Karpas-422 (cell line): ENCODE measurements at places on chromosomes 16 and 17.
A peak's percentile ranks its signal among the peaks of the same experiment; 100 is the strongest.

GRCh38 chr16:64449506-64449905, 672.4 kb downstream of the CDH11 start:
- DNase-seq: no peak
- no peak overlapping the region for H3K27ac ChIP-seq
- H3K27me3 ChIP-seq: no peaks in the 10 kb centered on the region
- H3K4me3 ChIP-seq: no peak overlapping the region
- H3K36me3 ChIP-seq: no peaks in the 10 kb centered on the region
- peaks cover 65% of the 10 kb centered on the region for H3K4me1 ChIP-seq

DNA sequence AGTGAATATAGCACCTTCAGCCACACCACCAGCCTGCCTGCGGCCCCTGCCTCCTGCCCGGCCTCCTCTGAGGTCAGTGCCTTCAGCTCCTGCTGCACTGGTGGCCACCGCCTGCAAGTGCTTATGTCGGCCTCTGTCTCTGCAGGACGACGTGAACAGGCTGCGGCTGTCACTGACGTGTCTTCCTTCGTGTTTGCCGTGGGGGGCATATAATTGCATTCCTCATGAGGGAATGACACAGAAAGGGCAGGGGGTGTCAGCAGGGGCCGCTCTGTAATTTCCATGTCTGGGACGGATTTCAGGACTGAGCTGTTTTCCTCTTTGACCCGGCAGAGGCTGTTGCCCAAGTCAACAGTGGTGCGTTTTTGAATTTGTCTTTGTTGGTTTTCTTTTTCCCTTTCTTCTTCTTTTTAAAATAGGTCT, 28.5 kb downstream of the CMIP start:
- no peak for DNase-seq
- no peak overlapping the region for H3K4me3 ChIP-seq
- H3K36me3 ChIP-seq: no peaks in the 10 kb centered on the region
- no peak overlapping the region for H3K27ac ChIP-seq
- H3K27me3 ChIP-seq: no peaks in the 10 kb centered on the region

DNA sequence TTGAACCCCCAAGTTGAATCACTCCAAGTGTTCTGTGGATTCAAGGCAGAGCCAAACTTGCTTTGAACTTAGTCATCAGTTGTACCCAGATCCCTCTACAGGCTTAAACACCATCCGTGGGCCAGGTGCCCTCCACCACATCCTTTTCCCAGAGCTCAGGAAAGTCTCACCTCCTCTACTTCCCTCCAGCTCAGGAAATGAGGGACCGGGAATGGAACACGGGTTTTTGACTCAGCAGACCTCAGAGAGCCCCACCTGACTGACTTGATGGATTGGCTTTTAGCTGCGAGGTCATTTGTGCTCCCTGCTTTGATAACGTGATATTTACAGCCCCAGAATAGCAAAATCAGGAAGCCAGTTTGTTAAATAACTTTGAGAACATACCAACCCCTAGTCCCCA, 20.1 kb downstream of the GID4 start:
- H3K27ac ChIP-seq: no peak overlapping the region
- H3K4me1 ChIP-seq: peaks cover 8% of the 10 kb centered on the region
- no peaks in the 10 kb centered on the region for H3K27me3 ChIP-seq
- H3K36me3 ChIP-seq: peaks cover 23% of the 10 kb centered on the region
- no peak for DNase-seq
- H3K4me3 ChIP-seq: no peak overlapping the region

DNA sequence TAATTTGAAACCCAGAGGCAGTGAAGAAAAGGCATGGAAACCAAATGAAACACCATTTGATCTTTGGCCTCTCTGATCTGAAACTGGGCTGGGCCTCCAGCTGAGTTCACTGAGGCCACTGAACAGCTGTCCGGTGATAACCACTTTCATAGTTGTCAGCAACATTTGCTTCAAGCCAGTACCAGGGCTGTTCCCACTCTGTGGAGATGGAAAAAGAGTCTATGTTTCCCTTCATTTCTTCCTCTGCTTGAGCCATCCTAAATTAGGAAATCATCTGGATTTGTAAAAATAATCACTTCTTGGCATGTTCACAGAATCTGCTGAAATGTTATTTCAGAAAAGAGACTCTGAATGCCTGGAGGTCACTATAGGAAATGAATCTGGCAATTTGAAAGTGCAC, 119.3 kb downstream of the STX8 start:
- H3K27ac ChIP-seq: no peak overlapping the region
- DNase-seq: no peak
- no peaks in the 10 kb centered on the region for H3K27me3 ChIP-seq
- H3K4me3 ChIP-seq: no peak overlapping the region
- H3K4me1 ChIP-seq: no peaks in the 10 kb centered on the region

DNA sequence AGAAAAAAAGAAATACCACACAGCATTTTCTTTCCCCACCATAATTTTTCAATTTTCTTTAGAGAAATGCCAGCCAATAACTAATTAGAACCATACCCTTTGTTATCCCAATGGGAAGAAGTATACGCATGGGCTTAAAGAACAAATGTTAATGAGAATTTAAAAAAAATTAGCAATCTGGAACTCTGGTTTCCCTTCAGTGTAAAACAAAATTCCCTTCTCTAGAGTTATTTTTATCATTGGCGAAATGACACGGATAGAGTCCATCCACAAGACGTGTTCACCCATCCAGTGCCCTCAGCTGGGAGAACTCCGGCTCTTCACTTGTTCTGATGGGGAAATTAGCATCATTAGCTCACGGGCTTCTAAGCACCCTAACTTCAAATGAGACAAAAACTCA, 3.3 kb downstream of the NXN start:
- no peak for DNase-seq
- H3K36me3 ChIP-seq: no peaks in the 10 kb centered on the region
- H3K4me3 ChIP-seq: no peak overlapping the region
- H3K4me1 ChIP-seq: peaks cover 9% of the 10 kb centered on the region

- no peaks in the 10 kb centered on the region for H3K27me3 ChIP-seq
- no peak for DNase-seq
- H3K27ac ChIP-seq: no peak overlapping the region
Observed at GRCh38 chr17:73621685-73622084, 22.6 kb downstream of the SDK2 start.

DNA sequence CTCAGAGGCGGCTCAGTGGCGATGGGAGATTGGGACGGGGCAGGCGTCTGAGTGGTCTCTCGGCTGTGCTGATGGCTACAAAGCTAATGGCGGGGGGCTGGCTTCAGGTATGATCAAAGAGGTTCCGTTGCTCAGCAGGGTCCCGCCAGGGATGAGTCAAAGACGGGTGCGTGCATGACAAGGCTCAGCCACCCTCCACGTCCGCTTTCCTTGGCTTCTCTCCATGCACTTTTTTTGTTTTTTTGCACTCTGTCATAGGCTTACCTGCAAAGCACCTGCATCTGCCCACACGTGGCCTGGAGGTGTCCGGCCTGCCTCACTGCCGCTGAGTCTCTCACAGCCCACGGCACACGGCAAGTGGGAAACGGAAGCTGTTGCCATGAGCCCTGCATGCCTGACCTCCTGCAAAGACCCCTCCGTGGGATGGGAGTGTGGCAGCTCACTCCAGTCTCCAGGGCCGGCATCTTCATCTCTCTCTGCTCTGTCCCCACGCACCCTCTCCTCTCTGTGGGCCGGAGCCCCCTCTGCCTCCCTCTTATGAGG, 85.5 kb upstream of the ZNF469 start:
- no peaks in the 10 kb centered on the region for H3K4me1 ChIP-seq
- no peak overlapping the region for H3K27ac ChIP-seq
- no peaks in the 10 kb centered on the region for H3K36me3 ChIP-seq

- DNase-seq: no peak
- H3K4me3 ChIP-seq: no peak overlapping the region
- no peaks in the 10 kb centered on the region for H3K27me3 ChIP-seq
Observed at GRCh38 chr16:86868786-86869185, 290.4 kb downstream of the FOXL1 start.

DNA sequence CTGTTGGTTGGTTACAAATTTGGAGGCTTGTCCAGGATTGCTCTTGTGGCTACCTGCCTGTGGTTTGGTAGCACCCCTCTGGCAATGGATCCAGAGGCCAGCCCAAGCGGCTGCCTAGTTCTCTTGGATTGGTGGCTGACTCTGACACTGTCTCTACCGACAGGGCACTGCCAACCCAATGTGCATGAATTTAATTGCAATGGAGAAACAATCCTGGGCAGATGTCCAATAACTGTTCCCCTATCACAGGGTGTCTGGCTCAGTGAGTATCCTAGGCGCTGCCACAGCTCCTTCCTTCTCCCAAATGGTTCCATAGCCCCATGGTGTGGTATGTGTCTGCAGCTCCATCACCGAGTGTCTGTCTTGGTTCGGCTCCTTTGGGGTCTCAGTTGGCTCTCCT, 19.5 kb downstream of the N4BP1 start:
- no peak overlapping the region for H3K4me3 ChIP-seq
- no peak overlapping the region for H3K27ac ChIP-seq
- no peak for DNase-seq
- H3K36me3 ChIP-seq: peaks cover 15% of the 10 kb centered on the region
- H3K4me1 ChIP-seq: no peaks in the 10 kb centered on the region
- H3K27me3 ChIP-seq: no peaks in the 10 kb centered on the region

- H3K27me3 ChIP-seq: no peaks in the 10 kb centered on the region
- H3K27ac ChIP-seq: no peak overlapping the region
- H3K4me3 ChIP-seq: no peak overlapping the region
- DNase-seq: no peak
- no peaks in the 10 kb centered on the region for H3K36me3 ChIP-seq
Observed at GRCh38 chr16:79365702-79366101, 234.8 kb downstream of the MAF start.

DNA sequence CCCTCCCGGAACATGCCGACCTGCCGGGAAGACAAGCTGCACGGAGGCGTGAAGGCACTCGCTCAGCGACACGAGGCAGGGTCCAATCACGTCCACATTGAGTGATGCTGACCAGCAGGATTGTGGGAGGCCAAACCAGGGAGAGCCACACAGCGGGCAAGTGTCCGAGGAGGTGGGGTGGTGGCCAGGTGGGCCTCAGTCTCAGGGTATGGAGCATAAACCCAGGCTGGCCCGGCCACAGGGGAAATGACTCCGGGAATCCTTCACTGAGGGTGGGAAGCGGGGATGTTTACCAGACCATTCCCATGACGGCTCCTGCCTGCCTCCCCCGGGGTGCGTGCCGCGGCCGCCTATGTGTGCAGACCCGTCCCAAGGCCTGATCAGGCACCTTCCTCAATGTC, 62.5 kb downstream of the RPH3AL start:
- no peaks in the 10 kb centered on the region for H3K36me3 ChIP-seq
- H3K4me3 ChIP-seq: no peak overlapping the region
- no peak overlapping the region for H3K27ac ChIP-seq
- H3K27me3 ChIP-seq: no peaks in the 10 kb centered on the region

GRCh38 chr16:11914210-11915113, 1.3 kb downstream of the GSPT1 start:
- peak overlapping the region; percentile 70 for H3K4me3 ChIP-seq
- H3K27me3 ChIP-seq: no peaks in the 10 kb centered on the region
- H3K36me3 ChIP-seq: peaks cover 13% of the 10 kb centered on the region
- DNase-seq: peak; percentile 70

DNA sequence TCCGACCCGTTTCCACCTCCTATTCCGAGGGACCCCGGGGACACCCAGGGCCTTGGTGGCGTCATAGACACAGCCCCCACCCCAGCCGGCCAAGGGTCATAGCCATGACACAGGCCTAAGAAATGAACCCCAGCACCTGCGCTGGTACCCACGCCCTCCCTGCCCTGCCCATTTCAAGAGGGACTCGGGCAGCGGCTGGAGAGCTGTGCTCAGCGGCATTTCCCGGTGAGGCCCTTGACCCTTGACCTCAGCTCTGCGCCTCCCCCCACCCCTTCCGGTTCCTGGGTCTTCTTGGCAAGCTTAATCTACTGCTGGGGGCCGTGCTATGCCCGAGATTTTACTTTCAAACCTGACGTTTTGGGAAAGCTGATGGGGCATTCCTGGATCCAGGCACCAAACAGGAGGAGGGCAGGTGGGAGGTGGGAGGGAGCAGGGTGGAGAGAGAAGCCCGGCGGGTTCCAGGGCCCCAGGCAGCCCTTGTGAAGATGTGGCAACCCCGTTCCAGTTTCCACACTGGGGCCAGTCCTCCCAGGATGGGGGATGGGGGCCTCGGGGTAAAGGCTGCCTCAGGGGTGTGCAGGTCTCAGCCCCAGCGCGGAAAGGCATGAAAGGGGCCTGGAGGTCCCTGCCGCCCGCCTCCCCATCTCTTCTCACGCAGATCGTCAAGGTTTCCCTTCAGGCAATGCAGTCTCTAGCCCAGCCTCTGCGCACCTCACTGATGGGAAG, at the start of gene SLC22A31:
Gene SLC22A31, minus strand, starts transcription at position 414 of the 726 bp plus-strand sequence. Its CDS starts 36 bp downstream, at position 378.
- no peak within 1 kb of the TSS for H3K4me3 ChIP-seq
- H3K4me1 ChIP-seq: no peaks in the 10 kb centered on the region
- H3K27me3 ChIP-seq: no peaks in the 10 kb centered on the region

GRCh38 chr16:79083508-79084299, 516.8 kb downstream of the MAF start:
- DNase-seq: no peak
- no peak overlapping the region for H3K4me3 ChIP-seq
- H3K36me3 ChIP-seq: no peaks in the 10 kb centered on the region

DNA sequence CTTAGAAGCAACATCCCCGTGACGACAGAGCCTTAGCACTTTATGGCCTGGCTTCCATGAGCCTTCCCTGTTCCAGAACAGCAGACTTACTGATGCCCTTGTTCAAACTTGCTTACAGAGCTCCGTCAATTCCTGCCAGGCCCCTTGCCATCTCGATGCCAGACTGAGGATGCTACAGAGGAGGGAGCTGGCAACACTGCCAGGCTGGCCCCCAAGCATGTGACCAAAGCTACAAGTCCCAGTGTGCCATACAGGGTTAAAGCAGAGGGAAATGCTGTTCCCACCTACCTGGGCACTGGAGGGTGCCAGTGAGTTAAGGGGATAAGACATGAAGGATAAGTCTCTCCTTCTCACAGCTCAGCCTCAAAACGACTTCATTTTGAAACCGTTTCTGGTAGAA, 33.5 kb upstream of the SREBF1 start:
- DNase-seq: peak; percentile 63
- H3K27ac ChIP-seq: no peak overlapping the region

DNA sequence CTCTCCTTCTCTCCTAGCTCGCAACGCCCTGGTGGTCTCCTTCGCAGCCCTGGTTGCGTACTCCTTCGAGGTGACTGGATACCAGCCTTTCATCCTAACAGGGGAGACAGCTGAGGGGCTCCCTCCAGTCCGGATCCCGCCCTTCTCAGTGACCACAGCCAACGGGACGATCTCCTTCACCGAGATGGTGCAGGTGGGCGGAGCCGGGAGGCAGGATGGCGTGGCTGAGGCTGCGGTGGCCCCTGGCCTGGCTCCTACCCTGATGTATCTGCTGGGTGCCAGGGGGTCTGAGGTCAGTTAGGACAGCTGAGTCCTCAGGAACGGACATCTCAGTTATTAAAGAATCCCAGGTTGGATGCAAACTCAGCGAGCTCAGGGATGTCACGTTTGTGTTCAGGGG, 16.7 kb downstream of the SLC26A11 start:
- H3K36me3 ChIP-seq: no peaks in the 10 kb centered on the region
- DNase-seq: no peak
- H3K27ac ChIP-seq: no peak overlapping the region

- DNase-seq: no peak
- no peak overlapping the region for H3K27ac ChIP-seq
- H3K4me3 ChIP-seq: no peak overlapping the region
Observed at GRCh38 chr16:25217921-25218320, 1.2 kb downstream of the AQP8 start.
